ENCODE measurements at places on chromosomes 13 and 19.

- no peak for DNase-seq
These were observed 6.1 kb upstream of the WASF3 start for GRCh38 chr13:26551255-26551860.

GRCh38 chr19:34336781-34337271 lies 28.2 kb upstream of the GPI start:
- peak; percentile 25 for DNase-seq

GRCh38 chr19:53659292-53659691 lies 27.5 kb downstream of the DPRX start:
- DNase-seq = no peak

DNA sequence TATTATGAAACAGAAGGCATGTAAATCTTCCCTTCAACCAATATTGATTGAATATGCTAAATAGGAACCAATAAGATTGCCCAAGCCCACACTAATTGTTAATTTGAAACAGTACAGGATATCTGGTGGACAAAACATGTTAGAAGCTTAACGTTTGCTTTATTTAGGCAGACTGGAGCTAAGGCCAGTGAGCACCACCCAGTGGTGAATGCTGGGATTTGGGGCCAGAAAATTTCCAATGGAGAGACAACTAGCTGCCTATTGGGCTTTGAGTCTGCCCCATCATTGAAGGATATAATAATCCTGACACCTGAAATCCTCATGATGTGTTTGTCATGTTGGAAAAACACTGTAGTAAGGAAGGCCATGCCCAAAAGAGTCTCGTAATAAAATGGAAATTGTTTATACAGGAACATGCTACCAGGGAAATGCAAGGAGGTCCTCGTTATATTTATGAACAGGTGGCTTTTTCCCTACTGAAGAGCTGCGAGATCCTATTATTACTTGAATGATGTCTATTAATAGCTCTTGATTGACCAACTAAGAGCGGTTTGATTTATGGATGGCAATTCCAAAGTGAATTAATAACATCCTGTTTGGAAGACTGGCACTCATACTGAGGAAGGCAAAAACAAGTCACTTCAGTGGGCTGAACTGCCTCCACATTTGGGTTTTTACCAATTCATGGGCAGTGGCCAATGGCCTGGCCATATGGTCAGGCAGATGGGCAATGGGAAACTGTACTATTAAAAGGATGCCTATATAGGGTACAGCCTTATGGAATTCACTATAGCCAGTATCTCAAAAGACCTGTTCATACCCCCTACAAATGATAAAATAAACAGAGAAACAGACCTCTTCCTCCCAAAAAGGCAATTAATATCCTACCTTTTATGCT lies 8.7 kb downstream of the SIGLECL1 start:
- DNase-seq = no peak

GRCh38 chr13:112240076-112240475 lies 136.1 kb upstream of the SPACA7 start:
- no peak for DNase-seq

- DNase-seq = no peak
These were observed 44.1 kb downstream of the TM9SF2 start for GRCh38 chr13:99545361-99545760.

DNA sequence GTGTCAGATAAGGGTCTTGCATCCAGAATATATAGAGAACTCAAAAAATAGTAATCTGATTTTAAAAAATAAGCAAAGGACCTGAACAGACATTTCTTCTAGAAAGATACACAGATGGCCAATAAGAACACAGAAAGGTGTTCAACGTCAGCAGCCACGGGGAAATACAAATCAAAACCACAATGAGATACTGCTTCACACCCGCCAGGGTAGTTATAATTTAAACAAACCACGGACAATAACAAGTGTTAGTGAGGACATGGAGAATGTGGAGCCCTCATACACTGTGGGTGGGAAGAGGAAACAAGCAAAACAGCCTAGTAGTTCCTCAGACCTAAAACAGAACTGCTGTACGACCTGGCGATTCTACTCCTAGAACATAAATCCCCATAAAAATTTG lies 26.7 kb upstream of the NAPA start:
- DNase-seq = peak; percentile 7

DNA sequence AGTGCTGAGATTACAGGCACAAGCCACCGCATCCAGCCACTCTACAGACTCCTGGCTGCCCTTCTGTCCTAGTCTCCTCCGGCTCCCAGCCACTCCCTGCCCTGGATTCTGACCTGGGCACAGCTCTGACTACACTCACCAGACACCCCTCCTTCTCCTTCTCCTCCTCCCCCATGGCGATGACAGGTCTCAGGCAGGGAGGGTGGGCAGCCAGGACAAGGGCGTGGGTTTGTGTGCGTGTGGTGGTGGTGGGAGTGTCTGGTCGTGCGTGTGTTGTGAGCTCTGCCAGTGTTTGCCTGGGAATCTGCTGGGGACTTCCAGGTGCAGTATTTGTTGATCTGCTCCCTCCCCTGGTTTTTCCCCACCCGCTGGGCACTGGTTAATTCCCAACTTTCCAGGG lies 3.0 kb upstream of the NCCRP1 start:
- DNase-seq = no peak

- no peak for DNase-seq
These were observed 477 bp downstream of the LNX2 start for GRCh38 chr13:27619728-27620376.

DNA sequence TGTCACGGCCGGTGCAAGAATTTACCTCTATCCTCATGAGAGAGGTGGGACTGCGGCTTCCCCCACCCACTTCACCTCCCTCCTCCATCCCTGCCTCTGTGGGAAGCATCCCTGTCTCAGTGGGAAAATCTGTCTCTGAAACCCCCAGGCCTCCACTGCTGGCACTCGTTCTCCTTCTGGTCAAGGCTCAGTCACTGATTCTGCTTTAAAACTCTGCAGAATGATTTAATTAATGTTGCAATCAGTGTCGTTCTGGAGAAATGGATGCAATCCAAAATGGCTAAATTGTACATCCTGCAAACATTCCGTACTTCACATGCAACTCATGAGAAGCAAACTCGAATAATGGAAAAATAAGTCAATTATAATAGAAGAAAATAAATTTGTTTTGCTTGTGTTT lies 5.6 kb downstream of the RASL11A start:
- DNase-seq = no peak

DNA sequence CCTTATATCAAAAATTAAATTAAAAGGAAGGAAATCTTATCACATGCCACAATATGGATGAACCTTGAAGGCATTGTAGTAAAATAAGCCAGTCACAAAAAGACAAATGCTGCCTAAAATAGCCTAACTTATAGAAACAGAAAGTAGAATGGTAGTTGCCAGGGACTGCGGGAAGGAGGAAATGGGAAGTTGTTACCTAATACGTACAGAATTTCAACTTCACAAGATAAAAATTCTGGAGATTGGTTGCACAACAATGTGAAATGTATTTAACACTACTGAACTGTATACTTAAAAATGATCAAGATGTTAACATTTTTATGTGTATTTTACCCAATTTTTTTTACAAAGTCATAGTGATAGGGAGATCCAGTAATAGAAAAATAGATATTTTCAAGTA lies 10.2 kb upstream of the N4BP2L2 start:
- DNase-seq = no peak

DNA sequence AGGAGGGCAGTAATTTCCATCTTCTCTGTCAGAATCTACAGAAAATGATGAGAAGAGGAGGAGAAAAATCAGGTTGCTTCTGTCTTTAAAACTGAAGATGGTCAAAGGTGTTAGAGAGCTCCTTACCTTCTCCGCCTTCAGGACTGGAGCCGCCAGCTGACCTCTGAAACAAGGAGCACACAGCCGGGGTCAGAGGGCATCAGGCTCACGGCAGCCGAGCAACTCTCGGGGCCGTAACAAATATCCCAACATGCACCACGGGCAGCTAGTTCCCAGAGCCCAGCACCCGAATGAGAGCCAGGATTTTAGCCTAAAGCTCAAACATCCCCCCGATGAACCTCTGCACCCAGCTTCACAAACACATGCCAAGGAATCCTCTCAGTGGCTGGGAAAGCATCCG lies 27.6 kb downstream of the CAPS start:
- DNase-seq = no peak

- DNase-seq = peak; percentile 32
These were observed 6.6 kb downstream of the ZBTB7A start for GRCh38 chr19:4059891-4060620.

DNA sequence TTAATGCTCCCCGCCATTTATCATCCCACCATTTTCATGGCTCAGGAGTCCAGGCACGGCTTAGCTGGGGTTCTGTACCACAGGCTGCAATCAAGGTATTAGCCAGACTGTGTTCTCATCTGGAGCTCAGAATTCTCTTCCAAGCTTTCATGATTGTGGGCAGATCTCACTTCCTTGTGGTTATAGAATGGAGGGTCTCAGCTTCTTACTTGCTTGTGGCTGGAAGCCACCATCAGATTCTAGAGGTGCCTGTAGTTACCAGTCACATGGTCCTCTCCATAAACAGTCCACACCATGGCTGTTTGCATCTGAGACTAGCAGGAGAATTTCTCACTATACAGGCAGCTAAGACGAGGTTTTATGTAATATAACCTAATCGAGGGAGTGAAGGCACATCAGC lies 45.1 kb upstream of the SLC46A3 start:
- DNase-seq = no peak

DNA sequence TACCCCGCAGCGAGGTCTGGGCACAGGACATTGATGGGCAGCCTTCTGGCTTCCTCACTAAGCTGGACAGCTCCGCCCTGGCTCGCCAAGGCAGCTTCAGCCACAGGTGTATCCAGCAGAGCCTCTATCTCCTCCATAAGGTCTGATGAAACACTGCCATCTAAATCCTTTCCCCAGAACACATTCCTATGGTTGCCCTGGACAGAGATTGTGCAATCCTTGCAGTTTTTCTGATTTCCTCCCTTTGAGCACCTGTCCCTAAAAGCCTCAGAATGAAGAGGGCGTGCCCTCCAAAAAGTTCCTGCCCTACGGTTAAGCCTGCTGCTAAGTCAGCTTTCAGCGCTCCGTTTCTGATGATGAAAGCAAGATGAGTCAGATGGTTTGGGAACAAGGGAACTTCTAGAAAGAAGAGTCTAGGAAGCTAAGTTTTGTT lies 21.0 kb downstream of the CLEC4M start:
- no peak for DNase-seq

DNA sequence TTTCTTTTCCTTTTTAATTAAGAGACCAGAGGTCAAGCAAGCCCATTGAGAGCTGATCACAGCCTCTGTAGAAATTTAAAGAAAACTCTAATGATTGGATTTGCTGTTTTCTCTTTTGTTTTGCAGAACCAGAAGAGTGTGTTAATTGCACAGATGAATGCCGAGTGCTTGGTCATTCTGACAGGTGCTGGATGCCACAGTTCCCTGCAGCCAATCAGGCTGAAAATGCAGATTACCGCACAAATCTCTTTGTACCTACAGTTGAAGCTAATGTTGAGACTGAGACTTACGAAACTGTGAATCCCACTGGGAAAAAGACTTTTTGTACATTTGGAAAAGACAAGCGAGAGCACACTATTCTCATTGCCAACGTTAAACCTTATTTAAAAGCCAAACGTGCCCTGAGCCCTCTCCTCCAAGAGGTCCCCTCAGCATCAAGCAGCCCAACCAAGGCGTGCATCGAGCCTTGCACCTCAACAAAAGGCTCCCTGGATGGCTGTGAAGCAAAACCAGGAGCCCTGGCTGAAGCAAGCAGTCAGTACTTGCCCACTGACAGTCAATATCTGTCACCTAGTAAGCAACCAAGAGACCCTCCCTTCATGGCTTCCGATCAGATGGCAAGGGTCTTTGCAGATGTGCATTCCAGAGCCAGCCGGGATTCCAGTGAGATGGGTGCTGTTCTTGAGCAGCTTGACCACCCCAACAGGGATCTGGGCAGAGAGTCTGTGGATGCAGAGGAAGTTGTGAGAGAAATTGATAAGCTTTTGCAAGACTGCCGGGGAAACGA lies 93.1 kb downstream of the PCDH17 start:
- no peak for DNase-seq

DNA sequence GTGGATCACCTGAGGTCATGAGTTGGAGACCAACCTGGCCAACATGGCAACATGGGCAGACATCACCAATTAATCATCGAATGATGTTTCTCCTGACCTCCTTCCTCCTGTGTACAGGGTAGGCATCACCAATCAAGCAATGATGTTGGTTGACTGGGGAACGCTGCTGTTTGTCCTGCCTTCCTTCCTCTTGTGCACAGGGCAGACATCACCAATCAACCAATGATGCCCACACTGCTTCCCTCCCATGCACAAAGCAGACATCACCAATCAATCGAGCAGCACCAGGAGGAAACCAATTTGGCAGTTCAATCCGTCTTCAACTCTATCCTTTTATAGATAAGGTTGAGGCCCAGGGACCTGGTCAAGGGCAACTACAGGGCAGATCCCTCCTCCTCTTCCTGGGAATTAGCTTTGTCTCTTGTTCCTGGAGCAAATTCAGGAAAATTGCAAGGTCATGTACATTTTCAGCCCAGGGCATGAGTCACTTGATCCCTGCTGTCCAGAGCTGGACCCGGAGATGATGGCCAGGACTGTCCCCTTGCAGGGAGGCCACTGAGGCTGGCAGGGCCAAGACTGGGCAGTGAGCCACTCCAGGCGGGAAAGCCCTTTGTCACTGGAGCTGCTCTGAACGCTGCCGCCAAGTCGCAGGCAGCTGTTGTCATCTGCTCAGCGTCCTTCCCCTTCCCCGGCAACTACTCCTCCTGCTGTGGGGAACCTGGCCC lies 5.3 kb upstream of the CSNK1G2 start:
- DNase-seq = no peak

DNA sequence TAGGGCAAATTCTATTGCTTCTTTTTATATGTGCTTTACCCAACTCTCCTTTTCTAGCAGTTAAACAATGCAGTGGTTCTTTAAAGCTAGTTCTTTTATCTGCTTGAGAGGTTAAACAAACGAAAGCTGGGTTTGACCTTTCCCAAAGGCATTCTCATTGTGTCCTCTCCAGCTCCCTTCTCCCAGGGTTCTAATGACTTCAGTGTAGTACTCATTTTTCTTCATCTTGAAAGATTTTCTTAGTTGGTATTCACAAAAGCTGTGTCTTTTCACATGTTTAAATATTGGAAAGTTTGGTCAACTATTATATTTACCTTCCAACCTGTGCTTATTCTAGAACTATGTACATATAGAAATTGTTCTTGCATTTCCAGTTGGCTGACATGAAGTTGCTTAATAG lies 1.5 kb downstream of the WASF3 start:
- no peak for DNase-seq

- no peak for DNase-seq
These were observed 245.5 kb downstream of the TUBA3C start for GRCh38 chr13:18936104-18936503.

- no peak for DNase-seq
These were observed 41.8 kb downstream of the CCL25 start for GRCh38 chr19:8094336-8094735.

- no peak for DNase-seq
These were observed 9.3 kb downstream of the SCEL start for GRCh38 chr13:77544758-77545338.

GRCh38 chr19:10471909-10472308 lies 31.2 kb downstream of the KEAP1 start:
- DNase-seq = no peak

DNA sequence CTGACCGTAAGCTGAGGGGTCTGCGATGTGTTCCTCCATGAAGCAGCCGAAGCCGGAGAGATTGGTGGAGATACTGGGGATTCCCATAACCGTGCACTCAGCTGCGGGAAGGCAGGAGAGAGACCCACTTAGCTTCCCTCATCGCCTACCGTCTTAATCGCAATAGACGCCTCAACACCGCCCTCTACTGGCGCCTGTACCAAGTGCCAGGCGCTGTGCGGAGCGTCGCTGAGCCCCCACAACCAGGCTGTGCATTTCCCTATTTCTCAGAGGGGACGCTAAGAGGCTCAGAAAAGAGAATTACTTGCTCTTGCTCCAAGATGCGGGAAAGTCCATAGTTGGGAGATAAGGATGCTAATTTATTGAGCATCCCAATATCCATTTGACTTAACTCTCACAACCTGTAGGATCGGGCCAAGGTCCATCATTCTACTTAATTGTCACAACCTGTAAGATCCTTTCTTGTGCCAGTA lies 5.8 kb downstream of the FTL start:
- DNase-seq = peak; percentile 77
